ENCODE measurements at places on chromosomes 5 and 9.
A peak's percentile ranks its signal among the peaks of the same experiment; 100 is the strongest.

- no peak for DNase-seq
Observed at GRCh38 chr9:5336688-5337087, 3.0 kb downstream of the RLN1 start.

DNA sequence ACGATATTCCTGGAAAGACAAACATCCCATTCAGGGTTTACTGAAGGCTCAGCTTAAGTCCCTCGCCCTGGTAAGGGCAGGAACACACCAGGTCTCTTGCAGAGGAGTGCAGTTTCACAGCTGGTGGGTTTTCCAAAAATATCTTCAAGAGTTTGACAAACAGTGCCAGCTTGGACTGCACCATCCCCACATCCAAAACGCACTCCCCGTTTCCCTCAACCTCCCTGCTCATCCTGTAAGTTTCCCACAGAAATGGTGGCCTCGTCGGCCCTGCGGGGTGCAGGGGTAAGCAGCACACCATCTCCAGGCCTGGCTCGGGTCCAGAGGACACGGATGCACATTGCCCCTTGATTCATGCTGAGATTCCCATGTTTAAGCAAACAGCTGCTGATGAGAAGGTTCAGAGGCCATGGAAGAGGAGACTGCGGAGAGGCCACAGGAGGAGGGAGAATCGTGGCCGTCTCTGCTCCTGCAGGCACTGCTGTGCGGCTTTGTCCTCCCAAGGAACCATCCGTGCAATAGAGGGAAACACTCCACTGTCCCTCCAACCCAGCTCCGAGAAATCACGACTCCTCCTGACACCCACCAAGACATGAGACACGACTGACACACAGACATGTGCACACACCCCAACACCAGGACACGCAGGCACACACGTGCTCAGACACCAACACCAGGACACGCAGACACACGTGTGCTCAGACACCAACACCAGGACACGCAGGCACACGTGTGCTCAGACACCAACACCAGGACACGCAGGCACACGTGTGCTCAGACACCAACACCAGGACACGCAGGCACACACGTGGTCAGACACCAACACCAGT is 24.0 kb upstream of the SLC12A7 start:
- DNase-seq: no peak

DNA sequence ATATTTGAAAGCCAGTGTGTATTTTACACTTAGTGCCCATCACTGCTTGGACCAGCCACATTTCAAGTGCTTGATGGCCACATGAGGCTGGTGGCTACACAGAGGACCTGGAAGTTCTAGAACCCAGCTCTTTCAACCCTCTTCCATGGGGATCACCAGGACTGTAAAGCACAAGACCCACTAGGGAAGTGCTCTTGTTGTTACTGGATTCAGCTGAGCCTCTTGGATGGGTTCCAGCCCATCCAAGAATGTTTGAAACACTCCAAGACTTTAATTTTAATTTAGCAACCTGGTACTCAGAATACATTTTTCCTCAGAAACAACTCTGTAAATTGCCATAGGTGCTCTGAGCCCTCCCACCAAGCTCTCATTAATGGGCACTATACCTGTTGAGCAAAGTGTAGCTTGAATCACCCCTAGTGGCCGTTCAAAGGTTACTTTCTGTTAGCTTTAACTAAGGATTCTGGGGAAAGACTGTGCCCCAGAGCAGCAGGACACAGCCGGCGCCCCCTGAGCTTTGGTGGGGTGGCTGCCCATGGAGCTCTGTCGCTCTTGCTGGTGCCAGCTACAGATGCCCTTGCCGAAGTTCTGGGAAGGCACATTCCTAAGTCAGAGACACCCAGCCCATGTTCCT is 212.4 kb downstream of the HSD17B3 start:
- no peak for DNase-seq

DNA sequence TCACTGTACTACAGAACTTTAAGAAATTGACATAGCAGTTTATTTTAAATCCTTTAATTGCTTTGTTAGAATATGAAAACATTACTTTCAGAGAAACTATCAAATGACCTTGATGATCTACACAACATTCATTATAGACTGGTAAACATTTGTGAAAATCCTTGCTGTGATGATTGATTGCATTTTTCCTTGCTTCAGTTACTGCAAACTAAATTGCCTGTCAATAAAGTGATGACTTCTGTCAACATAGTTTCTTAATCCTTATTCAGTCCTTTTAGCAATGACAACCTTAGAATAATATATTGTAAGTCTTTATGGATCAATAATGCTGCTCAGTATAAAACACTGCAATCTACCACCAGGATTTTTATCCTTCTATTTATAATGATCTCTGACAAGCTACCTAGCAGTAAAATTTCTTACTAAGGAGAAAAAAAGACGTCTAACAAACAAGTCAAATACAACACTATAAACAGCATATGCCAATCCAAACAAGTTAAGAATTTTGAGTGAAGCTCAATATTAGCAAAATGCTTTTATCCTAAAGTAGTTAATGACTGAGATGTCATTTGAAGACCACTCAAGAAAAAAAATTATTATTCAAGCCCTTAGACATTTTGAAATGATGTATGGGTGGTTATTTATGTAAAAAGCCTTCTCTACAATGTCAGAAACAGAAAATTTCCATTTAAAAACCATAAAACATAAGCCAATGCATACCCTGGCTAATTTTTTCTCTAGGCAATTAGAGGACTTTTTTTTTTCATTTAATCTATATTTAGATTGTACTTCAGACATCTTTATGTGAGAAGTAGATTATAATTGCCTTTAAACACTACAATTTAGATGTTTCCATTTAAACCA is 105.5 kb downstream of the FBXL17 start:
- no peak for DNase-seq

DNA sequence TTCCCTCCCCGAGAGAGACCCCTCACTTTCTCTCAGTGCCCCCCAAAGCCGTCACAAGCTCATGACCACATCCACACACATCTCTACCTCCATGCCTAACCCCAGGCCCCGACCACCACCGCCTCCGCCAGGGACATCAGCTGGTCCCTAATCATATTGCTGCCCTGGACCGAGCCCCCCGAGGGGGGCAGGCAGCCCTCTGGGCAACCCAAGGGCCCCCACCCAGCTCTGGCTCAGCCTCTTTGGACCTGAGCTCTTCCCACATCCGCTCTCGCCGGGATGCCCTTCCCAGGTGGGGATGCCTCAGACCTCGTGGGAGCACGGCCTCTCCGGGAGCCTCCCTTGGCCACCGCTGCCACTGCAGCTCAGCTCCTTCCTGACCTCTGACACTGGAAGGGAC is 18.5 kb downstream of the LHX3 start:
- DNase-seq: no peak

DNA sequence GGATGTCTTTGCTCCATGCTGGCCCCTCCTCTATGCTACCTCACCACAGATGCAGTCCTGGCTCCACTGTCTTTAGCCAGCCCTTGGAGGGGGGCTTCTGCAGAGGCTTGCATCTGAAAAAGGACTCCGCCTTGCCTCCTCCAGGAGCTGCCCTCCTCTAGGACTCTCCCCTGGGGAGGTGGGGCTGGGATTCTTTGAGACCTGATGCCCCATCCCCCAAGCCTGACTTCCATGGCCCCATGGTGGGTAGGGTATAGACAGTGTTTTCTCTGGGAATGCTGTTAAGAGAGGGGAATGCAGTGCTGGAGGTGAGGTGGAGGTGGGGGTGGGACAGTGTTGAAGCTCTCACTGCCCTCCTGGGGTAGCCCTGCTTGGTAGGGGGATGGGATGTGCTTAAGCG is 14.3 kb downstream of the JADE2 start:
- no peak for DNase-seq

DNA sequence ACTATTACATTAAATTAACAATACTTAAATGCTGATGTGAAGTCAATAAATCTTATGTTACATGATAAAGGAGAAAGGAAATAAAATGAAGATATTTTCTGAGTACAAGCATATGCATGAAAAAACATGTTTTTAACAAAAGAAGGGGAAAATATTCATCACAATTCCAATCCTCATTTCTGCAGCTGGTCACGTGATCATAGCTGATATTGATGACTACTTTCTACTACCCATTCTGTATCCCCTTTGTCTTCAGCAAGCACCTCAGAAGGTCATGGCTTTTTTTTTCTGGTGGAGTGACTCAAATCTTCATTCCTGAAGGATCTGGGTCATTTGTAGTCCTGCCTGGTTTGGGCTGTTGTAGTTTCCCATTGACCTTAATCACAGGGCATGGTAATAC is 90.9 kb downstream of the CDO1 start:
- no peak for DNase-seq

DNA sequence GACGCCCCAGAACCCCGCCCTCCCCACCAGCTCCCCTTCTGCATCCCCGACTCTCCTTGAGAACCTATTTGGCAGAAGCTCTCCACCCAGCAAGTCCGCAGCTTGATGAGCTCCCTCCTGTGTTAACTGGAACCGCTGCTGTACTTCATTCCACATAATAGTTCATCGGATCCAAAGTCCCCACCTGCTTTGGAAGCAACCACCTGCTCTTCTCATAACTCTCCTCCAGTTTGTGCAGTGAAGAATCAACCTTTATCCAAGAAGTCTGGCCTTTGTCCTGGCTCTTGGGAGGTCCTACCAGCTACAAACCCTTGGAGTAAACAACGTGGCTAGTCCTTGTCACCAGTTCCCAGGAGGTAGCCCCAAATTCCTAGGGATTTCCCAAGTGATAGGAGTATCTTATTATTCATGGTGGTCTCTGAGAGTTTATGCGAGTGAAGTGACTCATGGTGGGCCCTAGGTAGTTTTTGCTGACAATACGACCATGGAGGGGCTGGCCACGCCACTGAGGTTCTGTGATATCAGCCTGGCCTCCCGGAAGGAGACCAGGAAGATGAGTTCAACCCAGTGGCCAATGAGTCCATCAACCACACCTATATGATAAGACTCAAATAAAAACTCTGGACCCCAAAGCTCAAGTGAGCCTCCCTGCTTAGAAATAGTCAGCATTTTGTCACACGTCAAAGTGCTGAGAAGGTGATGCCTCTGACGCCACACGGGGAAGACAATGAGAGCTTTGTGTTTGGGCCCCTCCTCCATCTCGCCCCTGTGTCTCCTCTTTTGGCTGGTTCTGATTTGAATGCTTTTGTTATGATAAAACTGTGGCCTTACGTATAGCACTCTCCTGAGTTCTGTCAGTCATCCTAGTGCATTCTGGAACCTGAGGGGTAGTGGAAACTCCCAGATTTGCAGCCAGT is 3.6 kb upstream of the IL4 start:
- DNase-seq: no peak

GRCh38 chr5:96049398-96050272 is 88.0 kb upstream of the ELL2 start:
- peak; percentile 79 for DNase-seq

DNA sequence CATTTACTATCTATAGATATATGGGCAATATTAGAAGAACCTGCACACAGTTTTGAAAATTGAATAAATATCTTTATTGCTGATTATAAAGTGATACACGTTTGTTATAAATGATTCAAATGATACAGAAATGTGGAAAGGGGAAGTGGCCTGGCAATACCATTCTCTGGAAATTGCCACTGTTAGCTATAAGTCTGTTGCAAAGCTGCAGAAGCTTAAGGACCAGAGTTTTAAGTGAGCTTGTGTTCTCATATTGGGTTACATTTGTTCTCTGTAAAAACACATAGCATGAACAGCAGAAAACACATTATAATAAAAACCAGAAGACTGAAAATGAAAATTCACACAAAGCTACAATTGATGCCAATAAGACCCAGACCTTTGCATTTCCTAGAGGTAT is 59.6 kb downstream of the RASGRF2 start:
- DNase-seq: no peak

GRCh38 chr5:150640311-150641005 is at the start of gene SYNPO:
Gene SYNPO, plus strand, starts transcription at chr5:150640660. Its CDS starts 7,616 bp downstream, at chr5:150648276.
- DNase-seq: peak; percentile 89

DNA sequence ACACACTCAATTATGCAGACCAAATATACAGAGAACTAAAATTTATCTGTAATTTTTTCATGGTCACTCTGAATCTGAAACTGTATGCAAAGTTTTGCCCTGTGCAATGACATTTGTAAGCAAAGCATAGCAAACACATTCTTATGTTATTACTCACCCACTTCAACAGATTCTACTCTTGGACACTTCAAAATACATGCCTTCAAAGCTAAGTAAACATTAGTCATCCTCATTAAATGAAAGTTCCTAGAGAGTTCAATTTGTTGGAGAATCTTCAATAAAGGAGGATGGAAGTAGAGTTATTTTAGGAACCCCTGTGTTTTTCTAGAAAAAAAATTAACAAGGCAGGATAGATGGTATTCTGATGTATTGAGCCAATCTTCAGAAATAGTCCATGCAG is 639.7 kb upstream of the C9orf72 start:
- peak; percentile 15 for DNase-seq

DNA sequence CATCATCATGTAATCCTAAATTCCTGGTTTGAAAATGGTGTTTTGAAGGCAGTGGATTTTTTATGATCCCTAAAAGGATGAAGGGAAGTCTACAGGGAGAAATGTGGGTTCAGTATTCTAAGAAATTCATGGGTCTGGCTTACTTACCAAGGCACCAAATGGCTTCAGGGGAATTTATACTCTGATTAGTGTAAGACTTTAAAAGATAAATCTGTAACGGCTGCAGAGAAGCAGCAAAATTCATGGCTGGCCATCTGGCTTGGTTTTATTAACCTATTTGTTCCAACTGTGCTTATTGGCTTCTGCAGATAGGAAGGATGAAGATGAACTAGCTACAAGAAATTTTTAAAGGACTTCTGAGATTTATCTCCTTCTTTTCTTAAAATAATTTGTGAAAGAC is 222.8 kb downstream of the TENT4A start:
- no peak for DNase-seq

DNA sequence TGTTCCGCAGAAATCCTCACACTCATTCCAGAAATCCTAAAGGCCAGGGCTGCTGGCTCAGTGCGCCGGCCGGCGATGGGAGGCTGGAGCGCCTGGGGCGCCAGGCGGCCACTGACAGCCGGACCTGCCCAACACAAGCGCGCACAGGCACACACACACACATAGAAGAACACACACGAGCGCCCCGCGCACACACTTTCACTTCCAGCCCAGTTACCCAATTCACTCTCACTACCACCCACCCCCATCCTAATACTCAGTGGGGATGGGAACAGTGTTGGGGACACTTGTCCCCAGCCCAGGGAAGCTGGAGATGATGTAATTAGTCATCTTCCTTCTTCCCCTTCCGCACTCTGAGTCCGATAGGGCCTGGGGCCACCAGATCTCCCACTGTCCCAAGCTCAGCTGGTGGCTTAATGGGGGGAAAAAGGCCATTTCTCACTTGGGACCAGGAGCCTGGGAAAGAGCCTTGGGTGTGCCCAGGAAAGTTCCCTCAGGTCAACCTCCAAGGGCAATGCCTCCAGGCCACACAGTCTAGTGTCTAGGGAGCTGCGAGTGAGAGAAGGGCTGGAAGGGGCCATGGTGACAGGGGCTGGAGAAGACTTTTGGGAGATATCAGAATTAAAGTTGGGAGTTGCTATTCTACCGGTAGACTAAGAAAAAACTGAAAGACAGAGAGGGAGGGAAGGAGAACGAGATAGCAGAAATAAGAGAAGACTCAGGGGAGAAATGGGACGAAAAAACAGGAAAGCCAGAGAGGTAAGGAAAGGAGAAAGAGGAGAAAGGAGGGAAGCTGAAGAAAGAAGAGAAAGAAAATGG is 1.7 kb downstream of the EBF1 start:
- DNase-seq: peak; percentile 26

- no peak for DNase-seq
Observed at GRCh38 chr5:135053989-135054388, 20.0 kb upstream of the PITX1 start.

GRCh38 chr5:104955479-104955878 is 1392.9 kb upstream of the NUDT12 start:
- DNase-seq: no peak

GRCh38 chr5:72556351-72557166 is 49.3 kb upstream of the ZNF366 start:
- DNase-seq: peak; percentile 64
